ENCODE measurements at places on chromosomes 4 and X.

DNA sequence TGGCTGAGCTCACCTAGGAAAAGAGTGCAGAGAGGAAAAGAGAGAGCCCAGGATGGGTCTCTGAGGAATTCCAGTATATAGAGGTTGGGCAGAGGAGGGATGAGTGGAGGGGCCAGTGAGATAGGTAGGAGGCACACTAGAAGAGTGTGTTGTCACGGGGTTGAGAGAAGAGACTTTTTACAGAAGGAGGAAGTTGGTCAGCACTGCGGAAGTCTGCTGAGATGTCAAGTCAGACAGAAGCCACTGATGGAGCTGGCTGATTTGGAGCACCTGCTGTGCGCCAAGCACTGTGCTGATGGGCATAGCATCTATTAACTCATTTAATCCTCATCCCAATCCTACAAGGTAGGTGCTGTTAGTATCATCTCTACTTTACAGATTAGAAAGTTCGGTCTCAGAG lies 60.4 kb downstream of the EFNB1 start:
- no peak for DNase-seq

- no peak for DNase-seq
Observed at GRCh38 chr4:142405021-142405694, 440.9 kb downstream of the INPP4B start.

DNA sequence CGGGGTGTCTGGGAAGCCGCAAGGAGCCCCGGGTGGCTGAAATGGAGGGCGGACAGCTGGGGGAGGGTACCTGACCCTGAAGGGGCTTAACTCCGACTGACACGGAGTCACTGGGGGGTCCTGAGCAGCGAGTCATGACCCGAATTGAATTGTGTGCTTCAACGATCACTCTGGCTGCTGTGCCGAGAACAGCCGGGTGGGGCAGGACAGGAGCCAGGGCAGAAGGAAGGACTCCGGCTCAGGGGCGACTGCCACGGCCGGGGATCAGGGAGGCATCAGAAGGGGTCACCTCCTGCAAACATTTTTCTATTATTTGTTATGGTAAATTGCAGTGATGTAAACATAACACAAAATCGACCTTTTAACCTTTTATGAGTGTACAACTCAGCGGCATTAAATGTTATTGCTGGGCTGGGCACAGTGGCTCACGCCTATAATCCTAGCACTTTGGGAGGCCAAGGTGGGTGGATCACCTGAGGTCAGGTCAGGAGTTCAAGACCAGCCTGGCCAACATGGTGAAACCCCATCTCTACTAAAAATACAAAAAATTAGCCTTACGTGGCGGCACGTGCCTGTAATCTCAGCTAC lies 21.6 kb downstream of the ZFYVE28 start:
- no peak for DNase-seq

DNA sequence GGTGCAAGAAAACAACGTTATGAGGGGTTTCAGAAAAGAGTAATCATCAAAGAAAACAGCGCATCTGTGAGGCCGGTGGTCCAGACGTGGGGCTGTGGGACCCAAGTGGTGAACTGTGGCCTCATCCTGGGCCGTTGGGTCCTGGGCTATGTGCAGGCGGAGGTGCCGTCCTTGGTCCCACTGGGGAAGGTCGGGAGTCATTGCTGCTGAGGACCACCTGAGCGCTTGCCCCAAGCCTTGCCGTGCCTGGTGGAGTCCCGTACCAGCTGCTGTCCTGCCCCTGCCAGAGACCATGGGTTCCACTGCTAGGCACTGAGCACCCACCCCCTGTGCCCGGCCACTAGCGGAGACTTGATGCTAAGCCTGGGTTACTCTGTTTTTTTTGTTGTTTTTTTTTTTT lies 25.5 kb upstream of the UVSSA start:
- no peak for DNase-seq

DNA sequence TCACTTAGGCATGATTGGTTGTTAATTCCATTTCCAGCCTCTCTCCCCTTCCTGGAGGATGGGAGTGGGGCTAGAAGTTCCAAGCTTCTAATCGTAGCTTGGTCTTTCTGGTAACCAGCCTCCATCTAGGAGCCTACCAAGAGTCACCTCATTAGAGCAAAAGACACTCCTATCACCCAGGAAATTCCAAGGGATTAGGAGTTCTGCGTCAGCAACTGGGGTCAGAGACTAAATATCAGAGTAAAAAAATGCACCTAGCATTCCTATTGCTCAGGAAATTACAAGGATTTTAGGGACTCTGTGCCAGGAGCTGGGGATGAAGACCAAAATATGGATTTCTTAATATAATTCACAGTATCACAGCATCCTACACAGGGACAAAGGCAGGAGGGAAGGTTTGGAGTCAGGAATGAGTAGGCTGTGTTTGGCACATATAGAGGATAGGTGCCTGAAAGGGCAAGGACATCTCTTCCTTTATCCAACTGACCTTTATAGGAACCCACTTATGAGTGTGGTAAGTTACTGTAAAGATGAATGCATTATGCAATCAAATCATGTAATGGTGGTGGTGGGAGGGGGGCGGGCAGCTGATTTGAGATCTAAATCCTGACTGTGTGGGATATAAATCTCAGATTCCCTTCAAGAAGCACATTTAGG lies 30.5 kb upstream of the LIMCH1 start:
- no peak for DNase-seq

DNA sequence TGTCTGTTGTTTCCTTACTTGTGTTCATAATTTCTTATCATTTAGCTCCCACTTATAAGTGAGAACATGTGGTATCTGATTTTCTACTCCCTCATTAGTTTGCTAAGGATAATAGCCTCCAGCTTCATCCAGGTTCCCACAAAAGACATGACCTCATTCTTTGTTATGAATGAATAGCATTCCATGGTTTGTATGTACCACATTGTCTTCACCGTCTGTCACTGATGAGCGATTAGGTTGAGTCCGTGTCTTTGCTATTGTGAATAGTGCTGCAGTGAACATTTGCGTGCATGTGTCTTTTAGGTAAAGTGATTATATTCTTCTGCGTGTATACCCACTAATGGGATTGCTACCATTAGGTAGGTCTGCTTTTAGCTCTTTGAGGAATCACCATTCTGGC lies 624.3 kb upstream of the EPHA5 start:
- DNase-seq: no peak

DNA sequence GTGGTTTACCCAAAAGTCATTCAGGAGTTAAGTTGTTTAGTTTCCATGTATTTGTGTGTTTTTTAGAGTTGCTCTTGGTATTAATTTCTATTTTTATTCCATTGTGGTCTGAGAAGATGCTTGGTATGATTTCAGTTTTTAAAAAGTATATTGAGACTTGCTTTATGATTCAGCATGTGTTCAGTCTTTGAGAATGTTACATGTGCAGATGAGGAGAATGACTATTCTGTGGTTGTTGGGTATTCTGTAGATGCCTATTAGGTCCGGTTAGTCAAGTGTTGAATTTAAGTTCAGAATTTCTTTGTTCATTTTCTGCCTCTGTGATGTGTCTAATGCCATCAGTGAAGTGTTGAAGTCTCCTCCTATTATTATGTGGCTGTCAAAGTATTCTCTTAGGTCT lies 249.4 kb downstream of the ARHGAP10 start:
- no peak for DNase-seq

DNA sequence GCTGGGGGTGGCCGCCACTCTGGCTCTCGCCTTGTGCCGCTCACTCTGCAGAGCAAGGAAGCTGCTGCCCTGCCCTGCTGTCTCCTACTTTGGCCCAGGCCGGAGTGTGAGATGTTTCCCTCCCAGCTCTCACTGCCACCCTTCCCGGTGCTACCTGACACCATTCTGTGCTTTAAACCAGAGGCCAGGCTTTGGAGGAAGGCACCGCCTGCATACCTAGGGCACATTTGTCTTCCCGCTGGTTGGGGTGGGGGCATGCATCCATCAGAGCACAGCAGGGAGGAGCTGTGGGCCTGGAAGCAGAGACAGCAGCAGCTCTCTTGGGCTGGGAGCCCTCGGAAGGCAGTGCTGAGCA lies 96.9 kb upstream of the PSAPL1 start:
- no peak for DNase-seq

DNA sequence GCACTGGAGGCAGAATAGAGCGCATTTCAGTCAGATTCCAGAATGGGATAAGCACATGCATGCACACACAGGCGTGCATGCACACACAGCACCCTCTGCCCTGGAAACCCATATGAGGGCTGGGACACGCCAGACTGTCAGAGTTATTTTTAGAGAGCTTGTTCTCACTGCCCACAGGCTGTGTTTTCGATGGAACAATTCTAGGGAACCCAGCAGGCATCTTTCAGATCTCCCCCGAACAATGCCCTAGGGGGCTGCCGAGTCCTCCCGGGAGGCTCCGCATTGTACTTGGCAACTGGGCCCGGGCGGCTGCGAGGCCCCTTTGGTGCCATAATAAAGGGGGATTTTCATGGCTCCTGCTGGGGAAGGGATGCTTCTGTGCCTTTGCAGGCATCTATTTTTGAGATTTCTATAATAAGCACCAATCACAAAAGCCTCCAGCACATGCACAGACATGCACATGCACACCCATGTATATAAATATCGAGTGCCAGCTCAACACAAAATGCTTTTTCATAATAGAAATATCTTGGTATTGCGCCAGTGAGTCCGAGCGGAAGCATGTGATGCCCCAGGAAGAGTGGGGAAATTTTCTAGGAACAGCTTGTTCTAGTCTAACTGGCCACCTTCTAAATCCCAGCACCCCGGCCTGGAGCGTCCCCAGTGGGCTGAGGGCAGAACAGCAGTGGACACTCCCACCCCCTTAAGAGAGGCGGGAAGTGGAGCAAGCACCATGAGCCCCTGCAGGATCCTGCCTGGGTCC lies 88.5 kb downstream of the PHKA2 start:
- no peak for DNase-seq

GRCh38 chr4:156968479-156968984 lies 3.1 kb downstream of the PDGFC start:
- DNase-seq: peak; percentile 20

DNA sequence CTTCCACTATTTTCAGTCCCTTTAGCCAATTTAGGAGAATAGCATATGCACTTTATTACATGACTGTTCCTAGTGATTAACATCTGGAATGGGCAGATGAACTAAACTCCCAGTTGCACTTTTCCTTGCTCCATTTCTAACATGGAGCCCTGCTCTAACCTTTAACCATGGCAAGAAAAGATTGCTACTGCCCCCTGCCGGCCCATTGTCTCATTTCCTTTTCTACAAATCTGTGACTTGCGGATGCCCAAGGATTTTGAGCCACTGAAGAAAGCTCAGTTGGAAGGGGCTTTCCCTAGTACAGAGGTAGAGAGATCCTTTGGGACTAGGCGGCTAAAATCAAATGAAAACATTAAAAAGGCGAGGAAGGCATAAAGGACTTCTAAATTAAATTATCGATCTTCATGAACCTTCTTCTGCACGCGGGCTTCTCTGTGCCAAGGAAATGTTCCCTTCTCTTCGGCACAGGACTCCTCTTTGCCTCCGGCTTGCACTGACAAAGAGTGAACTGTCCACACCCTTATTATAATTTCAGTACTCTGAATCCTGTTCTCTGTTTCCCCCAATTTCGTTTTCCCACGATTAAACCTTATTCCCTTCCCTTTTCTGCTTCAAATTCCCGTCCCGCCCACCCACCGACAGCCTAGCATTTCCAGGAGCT lies 577 bp upstream of the GLRA2 start:
- DNase-seq: peak; percentile 0

GRCh38 chr4:34791209-34791608 lies 1453.1 kb downstream of the ARAP2 start:
- no peak for DNase-seq

DNA sequence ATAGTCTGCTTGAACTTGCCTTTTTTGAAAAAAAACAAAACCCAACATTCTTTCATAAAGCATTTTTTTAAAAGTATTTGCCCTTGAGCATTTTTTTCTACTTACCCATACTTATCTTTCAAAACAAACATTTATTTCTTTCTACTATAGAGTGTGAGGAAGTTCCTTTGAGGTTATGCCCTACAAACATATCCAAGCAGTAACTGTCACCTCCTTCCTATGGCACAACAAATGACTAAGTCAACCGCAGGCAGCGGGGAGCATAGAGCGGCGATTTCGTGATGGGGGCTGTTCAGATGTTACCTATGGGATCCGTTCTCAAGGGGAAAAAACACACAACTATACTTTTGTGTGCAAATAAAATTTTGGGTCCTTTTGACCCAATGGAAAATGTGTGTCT lies 19.4 kb downstream of the SPRY1 start:
- DNase-seq: no peak

- no peak for DNase-seq
Observed at GRCh38 chrX:370244-370962, 16.3 kb downstream of the PPP2R3B start.

- no peak for DNase-seq
Observed at GRCh38 chr4:148376151-148376550, 66.1 kb downstream of the NR3C2 start.

DNA sequence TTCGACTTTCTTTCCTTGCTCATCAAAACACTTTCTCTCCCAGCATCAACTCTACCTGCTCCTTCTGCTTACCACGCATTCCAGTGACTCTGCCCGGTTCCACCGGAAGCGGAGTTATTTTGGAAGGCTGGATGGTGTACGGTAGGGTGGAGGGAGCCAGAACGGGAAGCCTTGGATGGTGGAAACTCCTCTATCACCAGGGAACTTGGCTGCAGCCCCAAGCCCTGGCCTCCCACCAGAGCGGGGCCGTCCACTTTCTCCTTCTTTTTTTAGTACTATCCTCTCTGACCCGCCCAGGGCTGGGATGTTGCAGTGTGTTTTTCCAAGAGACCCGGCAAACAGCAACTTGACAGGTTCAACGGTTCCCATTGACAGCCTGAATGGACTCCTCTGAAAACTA lies 27.6 kb downstream of the ADGRG2 start:
- no peak for DNase-seq

GRCh38 chr4:123833171-123833643 lies 436.6 kb downstream of the SPRY1 start:
- DNase-seq: no peak

DNA sequence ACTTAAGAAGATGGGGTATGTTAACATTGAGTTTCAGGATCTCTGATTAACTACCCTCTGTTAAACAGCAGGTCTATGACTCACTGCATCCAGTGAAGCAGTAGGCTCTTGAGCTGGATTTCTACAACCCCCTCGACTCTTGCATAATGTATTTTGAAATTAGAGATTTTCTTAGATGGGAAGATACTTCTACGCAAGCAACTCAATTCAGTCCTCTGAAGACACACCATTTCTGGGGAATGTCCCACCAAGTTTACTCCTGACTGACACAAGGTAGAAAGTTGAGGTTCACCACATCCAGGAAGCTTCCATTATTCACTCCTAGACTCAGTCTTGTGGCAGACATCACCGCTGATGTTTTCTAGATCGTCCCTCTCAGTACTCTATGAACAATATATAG lies 12.9 kb downstream of the PALLD start:
- no peak for DNase-seq

DNA sequence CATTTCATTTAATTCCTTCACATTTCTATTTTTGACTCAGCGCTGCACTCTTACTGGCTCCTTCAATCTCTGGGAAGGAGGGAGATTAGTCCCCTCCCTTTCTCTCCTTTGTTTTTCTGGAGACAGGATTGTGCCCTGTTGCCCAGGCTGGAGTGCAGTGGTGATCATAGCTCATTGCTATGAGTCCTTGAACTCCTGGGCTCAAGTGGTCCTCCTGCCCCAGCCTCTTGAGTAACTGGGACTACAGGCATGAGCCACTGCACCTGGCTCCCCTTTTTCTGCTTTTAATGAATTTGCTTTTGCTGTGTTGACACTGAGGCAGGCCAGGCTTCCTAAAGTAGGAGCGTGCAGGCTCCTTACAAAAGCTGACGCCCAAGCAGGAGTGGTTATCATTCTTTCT lies 10.5 kb downstream of the TBC1D14 start:
- DNase-seq: no peak
